Type B pancreatic cell (in vitro differentiated cells): ENCODE measurements at places on chromosomes 13 and 19.

GRCh38 chr13:30679483-30680330, 55.6 kb upstream of the ALOX5AP start:
- no peak overlapping the region for H3K27ac ChIP-seq
- H3K36me3 ChIP-seq: no peaks in the 10 kb centered on the region
- DNase-seq: no peak
- peaks cover 24% of the 10 kb centered on the region for H3K4me1 ChIP-seq
- peaks cover 12% of the 10 kb centered on the region for H3K27me3 ChIP-seq
- no peak overlapping the region for H3K4me3 ChIP-seq

DNA sequence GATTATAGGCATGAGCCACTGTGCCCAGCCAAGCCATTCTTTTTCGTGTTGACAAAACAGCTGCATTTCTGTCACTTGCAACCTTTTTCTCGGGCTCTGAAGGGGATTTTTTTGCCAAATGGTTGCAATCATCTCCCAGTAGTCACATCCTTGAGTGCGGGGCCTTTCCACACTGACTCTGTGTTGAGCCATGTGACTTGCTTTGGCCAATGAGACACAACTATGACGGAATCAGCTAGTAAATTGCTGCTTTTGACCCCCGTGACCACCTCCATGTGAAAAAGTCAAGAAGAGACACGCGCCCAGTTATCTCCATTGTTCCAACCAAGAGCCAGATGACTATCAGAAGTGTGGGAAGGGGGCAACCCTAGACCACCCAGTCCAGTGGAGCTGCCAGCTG, 18.3 kb downstream of the NPHS1 start:
- no peaks in the 10 kb centered on the region for H3K4me1 ChIP-seq
- H3K36me3 ChIP-seq: no peaks in the 10 kb centered on the region
- H3K27me3 ChIP-seq: peaks cover 46% of the 10 kb centered on the region
- no peak overlapping the region for H3K27ac ChIP-seq
- no peak overlapping the region for H3K4me3 ChIP-seq

DNA sequence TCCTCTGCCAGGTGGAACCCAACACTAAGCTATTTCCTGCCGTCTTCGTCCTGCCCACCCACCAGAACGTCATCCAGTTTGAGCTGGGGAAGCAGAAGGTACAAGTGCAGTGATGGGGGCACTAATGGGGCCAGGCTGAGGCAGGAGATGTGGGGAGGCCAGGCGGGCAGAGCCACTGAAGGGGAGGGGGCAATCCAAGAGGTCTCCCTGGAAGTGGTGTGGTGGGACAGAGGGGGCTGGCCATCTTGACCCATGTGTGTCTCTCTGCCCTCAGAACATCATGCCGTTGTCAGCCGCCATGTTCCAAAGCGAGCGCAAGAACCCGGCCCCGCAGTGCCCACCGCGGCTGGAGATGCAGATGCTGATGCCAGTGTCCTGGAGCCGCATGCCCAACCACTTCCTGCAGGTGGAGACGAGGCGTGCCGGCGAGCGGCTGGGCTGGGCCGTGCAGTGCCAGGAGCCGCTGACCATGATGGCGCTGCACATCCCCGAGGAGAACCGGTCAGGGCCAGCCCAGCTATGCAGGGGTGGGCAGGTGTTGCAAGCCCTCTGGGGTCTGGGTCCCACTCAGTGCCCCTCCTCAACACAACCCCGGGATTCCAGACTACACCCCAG, 49.6 kb downstream of the RYR1 start:
- no peak overlapping the region for H3K4me3 ChIP-seq
- peaks cover 7% of the 10 kb centered on the region for H3K27me3 ChIP-seq
- no peaks in the 10 kb centered on the region for H3K4me1 ChIP-seq

DNA sequence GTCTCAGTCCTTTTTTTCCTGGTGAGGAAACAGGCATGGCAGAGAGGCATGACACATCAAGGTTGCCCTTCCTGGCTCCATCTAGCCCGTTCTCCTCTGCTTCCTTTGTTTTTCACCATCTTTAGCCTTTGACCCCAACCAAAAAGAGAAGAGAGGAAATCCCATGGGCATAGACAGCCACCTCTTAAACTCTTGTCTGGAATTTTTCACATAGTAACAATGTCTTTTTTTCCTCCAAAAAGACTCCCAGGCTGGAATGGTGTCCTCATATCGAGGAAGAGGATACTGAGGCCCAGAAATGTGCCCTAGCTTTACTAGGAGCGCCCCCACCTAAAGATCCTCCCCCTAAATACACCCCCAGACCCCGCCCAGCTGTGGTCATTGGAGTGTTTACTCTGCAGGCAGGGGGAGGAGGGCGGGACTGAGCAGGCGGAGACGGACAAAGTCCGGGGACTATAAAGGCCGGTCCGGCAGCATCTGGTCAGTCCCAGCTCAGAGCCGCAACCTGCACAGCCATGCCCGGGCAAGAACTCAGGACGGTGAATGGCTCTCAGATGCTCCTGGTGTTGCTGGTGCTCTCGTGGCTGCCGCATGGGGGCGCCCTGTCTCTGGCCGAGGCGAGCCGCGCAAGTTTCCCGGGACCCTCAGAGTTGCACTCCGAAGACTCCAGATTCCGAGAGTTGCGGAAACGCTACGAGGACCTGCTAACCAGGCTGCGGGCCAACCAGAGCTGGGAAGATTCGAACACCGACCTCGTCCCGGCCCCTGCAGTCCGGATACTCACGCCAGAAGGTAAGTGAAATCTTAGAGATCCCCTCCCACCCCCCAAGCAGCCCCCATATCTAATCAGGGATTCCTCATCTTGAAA, at the start of gene GDF15:
GDF15 (plus strand) TSS at position 484 of the 868 bp plus-strand sequence; CDS start at position 516, 32 bp downstream.
- peak within 1 kb of the TSS; percentile 85 for H3K4me3 ChIP-seq
- H3K36me3 ChIP-seq: no peaks in the 10 kb centered on the region
- H3K27me3 ChIP-seq: peaks cover 14% of the 10 kb centered on the region
- peak within 1 kb of the TSS; percentile 87 for H3K27ac ChIP-seq
- DNase-seq: peak; percentile 79

- no peak for DNase-seq
- H3K4me1 ChIP-seq: no peaks in the 10 kb centered on the region
- H3K36me3 ChIP-seq: no peaks in the 10 kb centered on the region
- H3K27me3 ChIP-seq: peaks cover 11% of the 10 kb centered on the region
- no peak overlapping the region for H3K4me3 ChIP-seq
These were observed 14.4 kb downstream of the ACP7 start for GRCh38 chr19:39098365-39099269.

DNA sequence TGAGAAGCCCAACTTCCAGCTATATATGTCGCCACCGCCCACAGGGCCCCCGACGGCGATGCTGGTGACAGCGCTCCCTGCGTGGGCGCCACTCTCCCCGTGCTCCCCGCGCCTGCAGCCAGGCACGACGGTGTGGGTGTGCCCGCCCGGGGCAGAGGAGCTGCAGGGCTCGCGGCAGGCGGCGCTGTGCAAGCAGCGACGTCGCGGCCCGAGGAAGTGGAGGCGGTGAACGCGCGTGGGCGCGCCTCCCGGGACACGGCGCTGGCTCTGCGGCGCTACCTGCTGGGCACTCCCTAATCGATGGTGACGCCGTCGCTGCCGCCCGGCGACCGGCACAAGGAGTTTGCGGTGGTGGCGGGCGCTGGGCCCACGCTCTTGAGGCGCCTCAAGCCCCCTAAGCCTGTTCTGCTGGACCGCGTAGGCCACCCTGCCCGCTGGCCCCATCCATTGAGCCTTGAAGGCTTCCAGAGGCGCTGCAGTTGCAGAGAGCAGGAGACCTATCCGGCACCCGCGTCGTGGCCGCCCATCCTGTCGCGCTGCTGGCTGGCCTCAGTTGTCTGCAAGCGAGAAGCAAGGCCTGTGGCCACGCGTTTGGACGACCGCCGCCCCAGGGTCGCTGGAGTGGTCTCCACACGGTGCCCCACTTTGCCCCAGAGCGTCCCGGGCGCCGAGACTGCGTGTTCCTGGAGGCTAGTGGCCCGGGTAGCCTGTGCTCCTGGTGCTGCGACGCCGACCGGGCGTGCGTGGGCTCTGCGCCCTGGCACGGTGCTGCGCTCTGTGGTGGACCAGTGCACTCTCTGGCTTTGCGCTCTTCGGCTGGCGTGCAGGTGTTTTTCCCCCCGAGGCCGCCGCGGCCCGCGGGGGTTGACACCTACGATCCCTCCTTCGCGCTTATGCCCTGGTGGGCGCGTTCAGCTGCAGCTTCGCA, 23.1 kb downstream of the LRFN3 start:
- H3K36me3 ChIP-seq: no peaks in the 10 kb centered on the region
- H3K27ac ChIP-seq: no peak overlapping the region
- peaks cover 60% of the 10 kb centered on the region for H3K27me3 ChIP-seq
- no peak overlapping the region for H3K4me3 ChIP-seq
- H3K4me1 ChIP-seq: no peaks in the 10 kb centered on the region

GRCh38 chr13:105087945-105088344, 1447.5 kb downstream of the EFNB2 start:
- DNase-seq: no peak
- peaks cover 23% of the 10 kb centered on the region for H3K4me1 ChIP-seq
- H3K27ac ChIP-seq: no peak overlapping the region
- no peaks in the 10 kb centered on the region for H3K36me3 ChIP-seq
- H3K27me3 ChIP-seq: no peaks in the 10 kb centered on the region

- H3K4me3 ChIP-seq: peak overlapping the region; percentile 78
- peaks cover 19% of the 10 kb centered on the region for H3K36me3 ChIP-seq
- DNase-seq: peak; percentile 84
- H3K27me3 ChIP-seq: peaks cover 70% of the 10 kb centered on the region
- H3K4me1 ChIP-seq: peaks cover 4% of the 10 kb centered on the region
These were observed 505 bp upstream of the ZIC2 start for GRCh38 chr13:99980824-99981734.

GRCh38 chr19:18135712-18136584, 17.0 kb upstream of the PIK3R2 start:
- peaks cover 11% of the 10 kb centered on the region for H3K36me3 ChIP-seq
- peak overlapping the region; percentile 86 for H3K27ac ChIP-seq
- no peak for DNase-seq
- H3K4me3 ChIP-seq: no peak overlapping the region

- no peak overlapping the region for H3K27ac ChIP-seq
- DNase-seq: no peak
- H3K4me3 ChIP-seq: no peak overlapping the region
- no peaks in the 10 kb centered on the region for H3K4me1 ChIP-seq
These were observed 21.4 kb downstream of the ZSCAN5C start for GRCh38 chr19:56223481-56223880.

DNA sequence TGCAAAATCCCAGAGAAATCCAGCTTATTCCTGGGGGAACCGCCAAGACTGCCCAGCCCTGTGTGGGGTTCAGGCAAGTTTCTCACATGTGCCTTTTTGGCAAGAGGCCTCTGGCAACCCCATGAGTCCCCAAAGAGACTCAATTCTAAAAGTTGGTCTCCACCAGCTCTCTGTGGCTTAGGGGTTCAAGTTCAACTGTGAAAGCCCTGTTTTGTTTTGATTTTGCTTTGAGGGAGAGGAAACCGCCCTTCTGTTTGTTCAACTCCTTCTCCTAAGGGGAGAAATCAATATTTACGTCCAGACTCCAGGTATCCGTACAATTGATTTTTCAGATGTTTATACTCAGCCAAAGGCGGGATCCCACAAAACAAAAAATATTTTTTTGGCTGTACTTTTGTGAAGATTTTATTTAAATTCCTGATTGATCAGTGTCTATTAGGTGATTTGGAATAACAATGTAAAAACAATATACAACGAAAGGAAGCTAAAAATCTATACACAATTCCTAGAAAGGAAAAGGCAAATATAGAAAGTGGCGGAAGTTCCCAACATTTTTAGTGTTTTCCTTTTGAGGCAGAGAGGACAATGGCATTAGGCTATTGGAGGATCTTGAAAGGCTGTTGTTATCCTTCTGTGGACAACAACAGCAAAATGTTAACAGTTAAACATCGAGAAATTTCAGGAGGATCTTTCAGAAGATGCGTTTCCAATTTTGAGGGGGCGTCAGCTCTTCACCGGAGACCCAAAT, 583 bp upstream of the LDLR start:
- H3K36me3 ChIP-seq: no peaks in the 10 kb centered on the region
- peak overlapping the region; percentile 94 for H3K27ac ChIP-seq
- H3K4me3 ChIP-seq: peak overlapping the region; percentile 90
- no peaks in the 10 kb centered on the region for H3K27me3 ChIP-seq
- no peak for DNase-seq

GRCh38 chr13:20633802-20634201, 66.8 kb downstream of the IFT88 start:
- H3K36me3 ChIP-seq: peaks cover 28% of the 10 kb centered on the region
- H3K27me3 ChIP-seq: no peaks in the 10 kb centered on the region
- no peak for DNase-seq
- no peaks in the 10 kb centered on the region for H3K4me1 ChIP-seq

GRCh38 chr13:110546926-110547325, 14.6 kb downstream of the RAB20 start:
- no peaks in the 10 kb centered on the region for H3K36me3 ChIP-seq
- peak overlapping the region; percentile 46 for H3K27ac ChIP-seq
- H3K27me3 ChIP-seq: no peaks in the 10 kb centered on the region
- DNase-seq: no peak

DNA sequence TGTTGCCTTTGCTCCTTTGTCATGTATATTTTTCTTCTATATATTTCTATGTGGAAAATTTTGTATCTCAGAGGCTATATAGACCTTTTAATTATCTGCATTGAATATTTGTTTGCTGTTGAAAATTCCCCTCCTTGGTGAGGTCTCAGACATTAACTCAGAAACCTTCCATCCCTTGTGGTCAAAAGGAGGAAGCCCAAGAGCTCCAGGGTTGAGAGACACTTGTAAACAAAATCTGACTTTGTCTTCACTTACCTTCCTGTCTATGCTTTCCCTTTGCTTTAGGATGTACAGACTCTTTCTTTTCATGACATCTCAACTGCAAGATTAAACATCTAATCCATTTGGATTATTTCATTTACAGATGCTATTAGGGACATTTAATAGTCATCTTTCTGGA, 157.5 kb downstream of the PCDH20 start:
- H3K4me1 ChIP-seq: no peaks in the 10 kb centered on the region
- H3K27me3 ChIP-seq: no peaks in the 10 kb centered on the region
- DNase-seq: no peak
- H3K36me3 ChIP-seq: no peaks in the 10 kb centered on the region
- H3K27ac ChIP-seq: no peak overlapping the region

DNA sequence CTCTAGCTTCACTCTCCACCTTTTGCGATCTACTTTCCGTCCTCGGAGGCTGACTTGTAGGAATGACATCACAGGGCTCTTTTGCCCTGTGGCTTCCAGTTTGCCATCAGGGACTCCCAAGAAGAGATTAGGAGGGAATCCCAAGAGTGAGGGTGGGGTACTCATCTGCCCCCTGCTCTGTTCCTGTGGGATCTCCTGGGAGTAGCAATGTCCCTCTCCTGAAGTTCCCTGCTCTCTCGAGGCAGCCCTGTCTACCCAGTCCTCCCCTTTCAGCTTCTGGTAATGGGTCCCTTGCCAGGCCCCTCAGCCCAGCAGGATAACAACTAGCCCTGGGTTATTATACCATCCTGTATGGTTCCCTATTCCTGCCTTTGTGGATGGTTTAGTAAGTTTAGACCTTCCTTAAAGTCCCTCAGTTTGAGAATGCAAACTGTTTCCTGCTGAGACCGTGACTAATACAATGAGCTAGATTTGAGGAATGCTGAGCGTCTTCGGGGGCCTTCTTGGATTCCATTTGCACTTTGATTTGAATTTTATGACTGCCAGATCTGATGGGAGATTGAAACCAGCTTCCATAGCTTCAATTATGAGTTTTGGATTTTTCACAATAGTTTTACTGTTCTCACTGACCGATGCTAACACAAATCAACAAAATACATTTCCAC, 73.7 kb upstream of the IPO5 start:
- peaks cover 7% of the 10 kb centered on the region for H3K4me1 ChIP-seq
- peaks cover 7% of the 10 kb centered on the region for H3K27me3 ChIP-seq
- no peak overlapping the region for H3K27ac ChIP-seq
- H3K36me3 ChIP-seq: no peaks in the 10 kb centered on the region
- no peak for DNase-seq

- H3K4me1 ChIP-seq: peaks cover 9% of the 10 kb centered on the region
- H3K27me3 ChIP-seq: no peaks in the 10 kb centered on the region
- no peak overlapping the region for H3K27ac ChIP-seq
- H3K36me3 ChIP-seq: peaks cover 3% of the 10 kb centered on the region
- H3K4me3 ChIP-seq: no peak overlapping the region
These were observed 12.8 kb downstream of the MOB3A start for GRCh38 chr19:2083174-2083854.
